Breast epithelium (tissue), 4 donors: ENCODE measurements at places on chromosomes 16 and 17. TPM values are rescaled to one million over a fixed set of nuclear protein-coding genes. Genes with fewer than 3 reads are reported as not detected.

DNA sequence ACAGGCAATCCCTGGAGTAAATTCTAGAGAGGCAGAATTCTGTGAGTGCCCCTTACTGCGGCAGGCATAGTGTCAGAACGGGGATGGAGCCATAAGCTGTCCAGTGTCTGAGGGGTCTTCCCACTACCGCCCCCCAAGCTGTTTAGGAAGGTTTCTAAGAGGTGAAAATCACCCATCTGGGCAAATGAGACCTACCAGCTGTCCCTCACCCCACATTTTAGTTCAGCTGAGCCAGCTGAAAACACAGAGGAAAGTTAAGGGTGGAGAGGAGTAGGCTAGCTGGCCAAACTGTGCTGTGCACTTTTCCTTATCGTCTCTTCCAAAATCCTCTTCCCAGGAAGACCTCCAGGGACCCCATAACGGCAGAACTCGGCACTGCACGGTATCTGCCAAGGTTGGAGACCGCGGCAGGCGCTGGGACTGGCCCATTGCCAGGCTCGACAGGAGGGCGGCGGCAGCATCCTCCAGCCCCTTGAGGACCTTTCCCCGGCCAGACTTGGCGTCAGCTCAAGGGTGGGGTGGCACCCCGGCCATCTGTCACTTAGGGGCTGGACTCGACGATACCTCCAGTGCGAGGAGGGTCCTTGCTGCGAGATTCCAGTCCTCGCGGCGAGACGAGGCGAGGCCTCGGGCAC, 955 bp downstream of the ACLY start:
- peak overlapping the region; percentile 89 for H3K27ac ChIP-seq
- no peaks in the 10 kb centered on the region for H3K27me3 ChIP-seq
- DNase-seq, result peak; percentile 60
- H3K4me1 ChIP-seq, result peaks cover 25% of the 10 kb centered on the region

DNA sequence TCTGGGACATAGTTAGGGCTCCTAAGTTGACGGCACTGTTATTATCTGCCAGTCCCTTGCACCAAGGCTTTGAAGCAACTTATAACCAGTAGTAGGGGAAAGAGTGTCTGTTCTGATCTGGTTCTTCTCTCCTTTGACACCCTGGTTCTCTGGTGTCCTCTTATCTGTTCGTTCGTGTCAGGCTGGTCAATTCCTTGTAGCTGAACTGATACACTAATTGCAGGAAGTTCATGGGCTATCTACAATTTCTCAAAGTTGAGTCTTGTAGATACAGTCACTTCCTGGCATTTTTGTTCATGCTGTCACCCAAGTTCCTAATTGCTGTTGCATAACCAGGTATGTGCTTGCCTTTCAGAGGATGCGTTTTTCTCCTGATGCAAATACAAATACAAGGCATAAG, 17.3 kb upstream of the MYO1D start:
- H3K36me3 ChIP-seq, result no peaks in the 10 kb centered on the region
- H3K4me1 ChIP-seq, result no peaks in the 10 kb centered on the region
- no peak overlapping the region for H3K4me3 ChIP-seq
- H3K27ac ChIP-seq, result no peak overlapping the region
- H3K27me3 ChIP-seq, result no peaks in the 10 kb centered on the region
- DNase-seq, result no peak

GRCh38 chr16:12271006-12271405, 294.5 kb downstream of the SNX29 start:
- no peaks in the 10 kb centered on the region for H3K27me3 ChIP-seq
- DNase-seq, result no peak
- no peaks in the 10 kb centered on the region for H3K4me1 ChIP-seq
- H3K4me3 ChIP-seq, result no peak overlapping the region

GRCh38 chr17:40106760-40107521, 6.6 kb upstream of the NR1D1 start:
- no peaks in the 10 kb centered on the region for H3K27me3 ChIP-seq
- H3K36me3 ChIP-seq, result no peaks in the 10 kb centered on the region
- H3K4me3 ChIP-seq, result peak overlapping the region; percentile 38

DNA sequence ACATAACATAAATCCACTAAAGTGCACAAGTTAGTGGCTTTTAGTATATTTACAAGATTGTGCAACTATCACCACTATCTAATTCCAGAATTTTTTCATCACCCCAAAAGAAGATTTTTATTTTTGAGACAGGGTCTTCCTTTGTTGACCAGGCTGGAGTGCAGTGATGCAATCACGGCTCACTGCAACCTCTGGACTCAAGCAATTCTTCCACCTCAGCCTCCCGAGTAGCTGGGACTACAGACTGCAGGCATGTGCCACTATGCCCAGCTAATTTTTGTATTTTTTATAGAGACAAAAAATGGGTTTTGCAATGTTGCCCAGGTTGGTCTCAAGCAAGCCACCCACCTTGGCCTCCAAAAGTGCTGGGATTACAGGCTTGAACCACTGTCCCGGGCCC, 15.1 kb downstream of the DRC7 start:
- no peaks in the 10 kb centered on the region for H3K4me1 ChIP-seq
- no peaks in the 10 kb centered on the region for H3K27me3 ChIP-seq
- no peaks in the 10 kb centered on the region for H3K36me3 ChIP-seq

DNA sequence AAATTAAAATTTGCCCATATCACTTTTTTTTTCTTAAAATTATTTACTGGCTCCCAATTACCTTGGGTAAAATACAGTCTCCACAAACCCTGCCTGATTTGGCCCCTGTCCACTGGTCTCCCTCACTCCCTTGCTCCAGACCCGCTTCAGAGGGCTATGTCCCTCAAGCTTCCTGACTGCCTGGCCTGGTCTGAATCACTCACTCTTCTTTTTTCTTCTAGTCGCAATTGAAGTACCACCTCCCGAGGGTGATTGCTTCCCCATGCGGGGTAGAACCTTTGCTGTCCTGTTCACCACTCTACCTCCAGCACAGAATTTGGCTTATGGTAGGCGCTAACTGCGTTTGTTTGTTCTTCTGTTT, 598 bp upstream of the PGAP3 start:
- H3K4me3 ChIP-seq, result peak overlapping the region; percentile 60
- peak overlapping the region; percentile 90 for H3K27ac ChIP-seq
- no peaks in the 10 kb centered on the region for H3K27me3 ChIP-seq
- no peaks in the 10 kb centered on the region for H3K36me3 ChIP-seq
- DNase-seq, result no peak

DNA sequence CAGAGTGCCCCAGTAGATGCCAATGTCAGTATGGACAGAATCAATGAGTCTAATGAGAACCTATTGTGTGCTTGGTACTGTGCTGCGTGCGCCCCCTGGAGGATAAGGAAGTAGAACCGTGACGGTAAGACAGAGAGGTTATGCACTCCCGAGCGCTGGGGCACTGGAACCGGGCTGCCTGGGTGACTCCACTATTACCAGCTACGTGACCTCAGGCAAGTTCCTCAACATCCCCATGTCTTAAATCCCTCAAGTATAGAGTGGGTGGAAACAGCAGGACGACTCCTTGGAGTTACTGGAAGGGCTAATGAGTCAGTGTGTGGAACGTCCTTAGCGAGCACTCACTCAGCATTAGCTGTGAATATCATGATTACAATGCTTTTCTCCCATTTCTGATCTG, 16.2 kb downstream of the CHST4 start:
- no peak for DNase-seq
- H3K4me1 ChIP-seq, result no peaks in the 10 kb centered on the region
- H3K36me3 ChIP-seq, result no peaks in the 10 kb centered on the region
- no peaks in the 10 kb centered on the region for H3K27me3 ChIP-seq

The DPEP3 gene
- total RNA-seq, result not detected

The ELP5 gene
- 36.7 TPM for total RNA-seq

The MXRA7 gene
- 113 TPM for total RNA-seq

The EVI2A gene
- total RNA-seq, result 8.8 TPM
